A549 treated with ZK216348 at 1 μM for 4 hours (cell line): ENCODE measurements at places on chromosomes 11 and 22. TPM values are rescaled to one million over a fixed set of nuclear protein-coding genes. Genes with fewer than 3 reads are reported as not detected.

The TLCD5 gene
- total RNA-seq, result 4.6 to 8.1 TPM (median 7.7 TPM) in 5 replicates

The MS4A4E gene
- total RNA-seq, result not detected in 5 replicates

The KCNK7 gene
- total RNA-seq, result 0.22 to 2.3 TPM (median 0.94 TPM) in 4 of 5 replicates, not detected in the other

The ACRV1 gene
- total RNA-seq, result not detected in 5 replicates

The PRR33 gene
- not detected in 5 replicates for total RNA-seq

The CDC42BPG gene
- total RNA-seq, result 0.83 to 2.2 TPM (median 1.7 TPM) in 5 replicates

The TMPRSS4 gene
- 0.14 TPM in 1 of 5 replicates, not detected in the others for total RNA-seq

The OVCH2 gene
- total RNA-seq, result not detected in 5 replicates

The MMP3 gene
- total RNA-seq, result not detected in 5 replicates

The CABP7 gene
- total RNA-seq, result 0.07 to 0.25 TPM (median 0.19 TPM) in 5 replicates

The CCDC134 gene
- total RNA-seq, result 2.4 to 3.8 TPM (median 3.4 TPM) in 5 replicates
